ENCODE measurements at places on chromosomes 7 and 10.

DNA sequence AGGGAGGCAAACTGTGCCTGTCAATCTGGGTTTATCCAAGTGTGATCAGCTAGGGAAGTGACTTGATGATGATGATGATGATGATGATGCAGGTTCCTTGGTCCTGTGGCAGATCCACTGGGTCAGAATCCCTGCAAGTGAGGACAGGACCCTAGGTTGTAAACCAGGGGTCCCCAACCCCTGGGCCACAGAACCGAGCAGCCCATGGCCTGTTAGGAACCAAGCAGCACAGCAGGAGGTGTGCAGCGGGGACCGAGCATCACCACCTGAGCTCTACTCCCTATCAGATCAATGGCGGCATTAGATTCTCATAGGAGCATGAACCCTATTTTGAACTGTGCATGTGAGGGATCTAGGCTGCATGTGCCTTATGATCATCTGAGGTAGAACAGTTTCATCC is 144.7 kb upstream of the PDE1C start:
- no peak for DNase-seq

GRCh38 chr10:4939224-4940072 is 23.8 kb upstream of the AKR1C1 start:
- no peak for DNase-seq

DNA sequence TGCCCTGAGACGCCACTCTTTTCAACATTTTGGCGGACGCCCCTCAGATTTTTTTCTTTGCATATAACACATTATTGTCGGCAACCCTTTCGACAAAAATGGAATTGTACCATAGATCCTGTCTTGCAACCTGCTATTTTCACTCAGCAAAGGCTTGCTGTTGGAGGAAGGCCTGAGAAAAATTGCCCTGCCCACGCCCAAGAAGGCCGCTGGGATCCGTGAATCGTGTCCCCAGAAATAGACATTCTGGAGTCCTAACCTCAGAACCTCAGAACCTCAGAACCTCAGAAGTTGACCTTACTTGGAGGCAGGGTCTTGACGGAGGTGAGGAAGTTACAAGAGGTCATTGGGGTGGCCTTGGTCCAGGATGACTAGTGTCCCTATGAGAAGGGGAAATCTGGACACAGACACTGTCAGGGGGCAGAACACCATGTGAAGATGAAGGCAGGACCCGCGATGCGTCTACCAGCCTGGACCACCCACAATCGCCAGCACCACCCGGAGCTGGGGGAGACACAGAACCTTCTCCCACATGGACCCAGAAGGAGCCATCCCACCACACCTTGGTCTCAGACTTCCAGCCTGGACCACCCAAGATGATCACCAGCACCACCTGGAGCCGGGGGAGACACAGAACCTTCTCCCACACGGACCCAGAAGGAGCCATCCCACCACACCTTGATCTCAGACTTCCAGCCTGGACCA is 19.1 kb upstream of the DNAAF5 start:
- no peak for DNase-seq

DNA sequence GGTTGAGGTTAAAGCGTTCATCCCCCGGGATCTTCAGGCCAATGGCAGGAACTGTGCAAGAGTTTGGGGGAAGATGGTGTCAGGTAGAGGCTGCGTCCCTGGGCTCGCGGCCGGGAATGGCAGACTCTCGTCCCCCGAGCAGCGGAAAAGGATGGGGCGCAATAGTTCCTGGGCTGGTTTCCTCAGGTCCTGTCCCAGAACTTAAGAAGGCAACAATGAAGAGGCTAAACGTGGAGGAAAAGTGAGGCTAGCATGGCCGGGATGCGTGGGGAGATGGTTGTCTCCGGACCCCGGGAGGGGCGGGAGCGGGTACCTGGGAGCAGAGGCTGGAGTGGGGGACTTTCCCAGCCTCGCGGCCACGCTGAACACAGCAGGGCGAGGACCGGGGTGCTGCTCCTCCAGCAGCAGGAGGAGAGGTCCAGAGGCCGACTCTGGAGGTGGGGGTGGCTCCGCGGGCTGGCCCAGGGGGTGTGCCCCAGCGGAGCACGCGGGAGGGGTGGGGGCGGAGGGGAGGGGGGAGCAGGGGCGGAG is 882 bp downstream of the IRF5 start:
- no peak for DNase-seq

DNA sequence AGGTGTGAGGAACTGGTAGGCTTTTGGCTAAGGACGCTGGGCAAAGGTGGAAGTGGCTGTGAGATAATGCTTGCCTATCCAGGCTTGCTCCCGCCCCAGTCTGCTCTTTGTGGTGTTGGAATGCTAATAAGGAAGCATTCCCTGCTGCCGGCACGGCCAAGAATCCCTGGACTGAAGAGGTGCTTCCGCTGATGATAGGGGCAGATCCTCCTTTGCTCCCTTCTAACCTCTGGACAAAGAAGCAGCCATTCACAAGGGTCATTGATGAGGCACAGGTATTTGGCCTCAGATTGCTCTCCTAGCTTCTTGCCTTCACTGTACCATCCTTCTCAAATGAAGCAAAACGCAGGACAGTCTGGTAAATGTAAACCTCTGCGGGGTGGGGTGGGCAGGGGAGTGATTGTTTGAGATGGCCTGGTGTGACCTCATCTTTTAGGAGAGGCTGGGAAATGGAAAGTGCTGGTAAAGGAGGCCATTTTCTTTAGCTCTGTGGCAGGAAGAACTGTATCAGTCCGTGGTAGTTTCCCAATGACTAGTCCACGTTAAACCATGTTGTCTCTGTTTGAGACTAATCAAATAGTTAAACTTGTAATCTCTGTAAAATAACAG is 1.7 kb downstream of the PGAM1 start:
- peak; percentile 18 for DNase-seq

GRCh38 chr7:93117327-93117726 is 452 bp downstream of the SAMD9 start:
- DNase-seq = no peak

GRCh38 chr10:71589617-71590551 is 129.7 kb downstream of the C10orf105 start:
- DNase-seq = no peak

- DNase-seq = no peak
Observed at GRCh38 chr7:73903321-73904218, 42.6 kb downstream of the TMEM270 start.

- no peak for DNase-seq
Observed at GRCh38 chr7:55117286-55117685, 98.5 kb downstream of the EGFR start.

GRCh38 chr7:18530224-18531179 is 35.0 kb downstream of the HDAC9 start:
- no peak for DNase-seq

GRCh38 chr7:99126921-99127553 is 16.9 kb downstream of the SMURF1 start:
- no peak for DNase-seq

DNA sequence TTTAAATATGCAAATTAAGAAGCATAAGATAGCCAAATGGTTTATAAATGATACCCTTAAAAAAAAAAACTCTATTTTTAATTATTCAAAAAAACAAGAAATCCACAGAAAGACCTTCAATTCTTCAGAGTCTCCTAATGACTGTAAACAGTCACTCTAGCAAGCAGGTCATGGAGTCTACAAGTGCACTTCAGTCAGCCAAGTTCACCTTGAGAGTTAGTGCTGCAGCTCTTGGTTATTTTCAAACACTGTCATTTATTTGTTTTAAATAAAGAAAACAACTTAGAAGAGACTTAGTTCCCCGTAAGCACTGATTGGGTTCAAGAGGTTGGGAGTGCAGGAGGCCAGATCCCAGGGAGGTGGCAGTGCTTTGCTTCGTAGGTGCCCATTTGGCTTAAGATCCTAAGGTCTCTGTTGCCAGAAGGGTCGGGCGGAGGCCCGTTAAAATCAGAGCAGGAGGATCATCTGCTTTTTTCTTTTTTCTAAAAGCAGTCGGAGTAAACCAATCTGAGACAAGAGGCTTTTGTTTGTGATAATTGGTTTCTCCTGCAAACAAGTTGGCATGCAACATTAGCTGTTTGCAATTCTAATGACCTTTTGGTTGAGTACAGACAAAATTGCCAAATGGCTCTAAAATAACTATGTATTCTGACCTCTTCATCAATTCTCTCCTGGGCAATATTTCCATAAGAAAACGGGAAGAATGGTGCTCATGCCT is 86.4 kb upstream of the ELMO1 start:
- no peak for DNase-seq

- DNase-seq = no peak
Observed at GRCh38 chr10:32577448-32577847, 131.5 kb downstream of the CCDC7 start.

DNA sequence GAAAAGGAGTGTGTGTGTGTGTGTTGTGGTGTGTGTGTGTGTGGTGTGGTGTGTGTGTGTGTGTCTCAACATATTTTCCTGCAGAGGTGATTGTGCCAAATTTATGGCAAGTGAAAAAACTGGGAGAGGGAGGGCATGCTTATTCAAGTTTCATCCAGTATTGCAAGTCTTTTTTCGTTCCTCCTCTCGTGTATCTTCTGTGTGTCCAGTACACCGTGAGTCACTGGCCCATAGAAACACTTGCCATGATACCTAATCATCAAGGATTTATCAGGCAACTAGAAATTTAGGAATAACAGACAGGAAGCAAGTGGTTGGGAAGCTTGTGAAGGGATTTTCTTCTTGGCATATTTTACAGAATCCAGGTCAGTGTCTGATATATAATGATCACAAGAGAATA is 820.5 kb downstream of the GATA3 start:
- no peak for DNase-seq

DNA sequence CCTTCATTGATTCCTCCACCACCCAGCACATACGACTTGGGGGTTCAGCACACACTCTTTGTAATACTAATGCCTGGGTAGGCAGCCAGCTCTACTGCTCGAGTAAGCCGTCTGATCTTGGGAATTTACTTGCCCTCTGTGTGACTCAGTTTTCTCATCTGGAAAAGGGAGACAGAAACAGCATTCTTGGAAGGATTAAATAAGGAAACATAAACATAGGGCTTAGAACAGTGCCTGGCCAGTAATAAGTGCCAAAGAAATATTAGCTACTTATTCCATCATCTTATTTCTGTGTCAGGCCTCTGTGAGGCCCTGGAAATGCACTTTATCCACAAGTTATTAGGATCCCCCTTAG is 130.1 kb downstream of the TNS3 start:
- no peak for DNase-seq

DNA sequence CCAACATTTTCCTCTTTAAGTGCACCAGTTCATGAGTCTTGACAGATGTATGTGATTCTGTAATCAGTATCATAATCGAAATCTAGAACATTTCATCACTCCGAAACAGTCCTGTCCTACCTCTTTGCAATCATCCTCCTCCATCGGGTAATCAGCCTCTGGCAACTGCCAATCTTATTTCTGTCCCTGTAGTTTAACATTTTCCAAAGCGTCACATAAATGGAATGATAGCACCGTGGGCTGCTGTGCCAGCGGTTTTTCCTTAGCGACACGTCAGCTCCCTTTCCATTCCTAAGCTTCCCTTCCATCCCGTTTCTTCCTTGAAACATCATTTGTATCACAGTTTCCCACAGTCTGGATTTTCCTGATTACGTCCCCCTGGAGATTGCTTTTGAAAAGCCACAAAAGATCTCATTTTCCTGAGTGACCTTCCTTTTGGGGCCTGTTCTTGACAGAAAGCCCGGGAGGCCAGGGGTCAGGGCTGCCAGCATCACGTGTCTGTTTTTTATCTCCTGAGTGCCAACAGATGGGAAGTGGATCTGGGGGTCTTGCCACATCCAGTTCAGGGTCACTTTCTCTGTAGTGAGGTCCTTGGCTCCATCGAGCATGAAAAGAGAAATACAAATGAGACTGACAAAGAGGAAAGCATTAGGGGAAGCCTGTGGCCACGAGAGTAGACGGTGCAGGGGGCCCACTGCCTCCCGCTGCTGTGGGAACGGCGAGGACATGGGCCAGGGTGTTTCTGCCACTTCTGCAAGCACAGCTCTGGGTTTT is 31.6 kb downstream of the TMEM120A start:
- DNase-seq = no peak

DNA sequence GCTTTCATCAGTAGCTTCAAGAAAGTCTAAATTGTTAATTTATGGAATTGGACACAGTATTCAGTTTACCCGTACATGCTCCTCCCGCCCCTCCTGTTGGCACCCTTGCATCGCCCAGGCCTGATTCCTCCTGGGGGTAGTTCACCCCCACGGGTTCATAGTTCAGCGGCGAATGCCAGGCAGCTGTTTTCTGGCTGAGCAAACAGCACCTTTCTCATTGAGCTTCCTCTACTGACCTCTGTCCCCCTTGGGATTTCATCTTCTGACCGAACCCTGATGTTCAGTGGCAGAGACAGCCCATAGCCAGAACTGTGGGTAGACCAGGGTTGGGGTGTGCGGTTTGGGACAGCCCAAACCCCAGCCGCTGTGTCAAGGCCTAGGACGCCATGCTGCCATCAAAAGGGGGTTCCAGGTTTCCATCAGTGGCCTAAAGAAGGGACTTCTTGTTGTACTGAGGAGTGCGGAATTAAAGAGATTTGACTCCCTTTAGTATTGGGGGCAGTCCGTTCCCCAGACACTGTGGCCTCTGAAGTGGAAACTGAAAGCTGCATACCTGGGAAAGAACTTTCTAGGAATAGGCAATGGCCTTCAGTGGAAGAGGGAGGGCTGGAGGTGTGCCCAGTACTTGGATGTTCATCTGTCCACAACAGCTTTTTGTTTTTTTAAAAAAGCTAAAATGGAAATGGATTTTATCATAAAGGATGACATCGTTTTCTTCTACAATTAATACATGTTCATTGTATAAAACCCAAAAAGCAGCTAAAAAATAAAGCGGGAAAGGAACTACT is 19.0 kb downstream of the MDH2 start:
- no peak for DNase-seq

DNA sequence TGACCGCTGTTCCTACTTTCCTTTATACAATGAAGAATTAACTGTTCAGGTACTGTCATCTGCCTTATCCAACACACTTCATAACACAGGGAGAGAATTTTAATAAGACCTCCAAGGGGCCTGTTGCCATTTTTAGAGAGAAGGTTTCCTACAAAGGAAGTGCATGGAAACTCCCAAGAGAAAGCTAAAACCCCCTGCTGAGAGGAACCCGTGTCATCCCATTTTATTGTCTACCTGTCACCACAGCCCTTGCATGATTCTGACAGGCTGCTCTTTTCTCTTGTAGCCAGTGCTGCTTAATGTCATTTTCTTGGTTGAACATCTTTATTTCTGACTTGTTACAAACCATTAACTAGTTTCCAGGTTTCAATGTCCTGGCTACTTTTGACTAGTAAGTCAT is 98.4 kb downstream of the SNX10 start:
- DNase-seq = no peak

DNA sequence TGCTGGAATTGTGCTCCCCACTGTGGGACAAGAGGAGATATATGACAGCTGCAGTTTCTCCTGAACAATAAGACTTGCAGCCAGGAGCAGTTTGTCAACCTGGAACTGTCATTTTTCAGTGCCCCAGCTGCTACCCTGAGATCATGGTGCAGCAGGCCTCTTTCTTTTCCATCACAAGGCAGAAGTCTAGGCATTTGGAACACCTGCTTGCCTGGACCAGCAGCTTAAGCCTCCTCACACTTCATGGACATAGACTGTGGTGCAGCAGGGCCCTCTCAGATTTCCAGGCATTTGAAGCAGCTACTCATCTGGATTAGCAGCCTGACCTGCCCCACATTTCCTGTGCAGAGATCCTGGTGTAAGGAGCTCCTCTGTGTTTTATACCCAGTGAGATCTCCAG is 450.7 kb upstream of the TEX47 start:
- no peak for DNase-seq

Measured in stimulated activated CD4-positive, alpha-beta T cell treated with anti-CD3 and anti-CD28 coated beads, TNF-alpha, amount 100 ng/mL, for 1 hour (primary cell).